AG04450 (cell line): ENCODE measurements at places on chromosomes 12 and 14.

DNA sequence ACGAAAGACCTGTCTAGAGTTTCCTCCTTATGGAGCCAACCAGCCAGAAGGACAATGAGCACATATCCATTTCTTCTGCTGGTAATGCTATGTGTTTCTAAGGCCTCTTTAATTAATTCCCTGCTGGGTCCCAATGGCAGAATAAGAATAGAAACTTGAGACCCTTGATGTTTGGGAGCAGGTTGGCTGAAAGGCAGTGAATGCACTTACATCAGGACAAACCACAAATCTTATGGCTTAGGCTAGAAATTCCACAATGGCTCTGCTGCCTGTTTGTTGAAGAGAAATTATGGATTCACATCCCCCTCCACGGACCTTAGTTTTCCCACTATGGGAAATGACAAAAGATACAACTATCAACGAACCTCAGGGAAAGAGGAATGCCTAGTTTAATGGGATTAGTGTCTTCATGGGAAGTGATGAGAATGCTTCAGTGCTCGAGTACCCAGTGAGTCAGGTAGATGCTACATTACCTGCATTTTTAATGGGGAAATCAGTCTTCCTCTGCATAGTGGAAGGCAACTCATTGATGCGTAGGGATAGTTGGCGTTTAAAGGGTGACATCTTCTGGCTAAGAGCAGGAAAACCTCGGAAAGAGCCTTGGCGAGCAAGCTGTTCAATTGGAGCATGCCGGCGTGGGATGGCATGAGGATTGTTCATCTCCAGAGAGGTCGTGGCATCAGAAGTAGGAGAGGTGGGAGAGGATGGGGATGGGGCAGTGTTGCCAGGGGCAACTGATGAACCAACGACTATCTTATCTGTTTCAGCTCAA is 46.5 kb downstream of the PAPLN start:
- no peak for DNase-seq

DNA sequence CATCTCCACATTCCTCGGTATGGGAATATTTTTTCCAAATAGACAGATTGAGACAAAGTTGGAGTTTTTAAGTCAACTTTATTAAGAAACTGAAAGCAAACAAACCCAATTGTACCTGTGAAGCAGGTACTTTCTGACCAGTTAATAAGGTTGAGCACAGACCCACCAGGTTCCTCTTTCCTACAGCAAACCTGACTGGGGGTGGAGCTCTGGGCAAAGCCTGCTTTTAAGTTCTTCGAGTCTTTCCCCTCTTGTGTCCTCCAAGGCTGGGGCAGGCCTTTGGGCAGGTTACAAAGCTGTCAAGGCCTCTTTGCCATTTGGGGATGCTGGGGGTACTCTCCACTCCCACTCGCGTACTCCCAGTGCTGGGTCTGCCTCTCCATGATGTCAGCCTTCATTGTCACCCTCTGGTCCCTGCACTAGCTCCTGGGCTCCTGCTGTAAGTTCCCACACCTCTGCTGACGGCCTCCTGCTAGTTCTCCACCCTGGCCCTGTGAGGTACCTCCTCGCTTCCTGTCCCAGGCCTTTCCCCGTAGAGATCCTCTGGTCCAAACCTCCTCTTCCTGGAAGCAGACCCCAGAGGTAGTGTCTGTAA is 3.2 kb downstream of the KCNH3 start:
- DNase-seq, result no peak

- DNase-seq, result no peak
Observed at GRCh38 chr14:22932146-22932545, 3.0 kb upstream of the PRMT5 start.

DNA sequence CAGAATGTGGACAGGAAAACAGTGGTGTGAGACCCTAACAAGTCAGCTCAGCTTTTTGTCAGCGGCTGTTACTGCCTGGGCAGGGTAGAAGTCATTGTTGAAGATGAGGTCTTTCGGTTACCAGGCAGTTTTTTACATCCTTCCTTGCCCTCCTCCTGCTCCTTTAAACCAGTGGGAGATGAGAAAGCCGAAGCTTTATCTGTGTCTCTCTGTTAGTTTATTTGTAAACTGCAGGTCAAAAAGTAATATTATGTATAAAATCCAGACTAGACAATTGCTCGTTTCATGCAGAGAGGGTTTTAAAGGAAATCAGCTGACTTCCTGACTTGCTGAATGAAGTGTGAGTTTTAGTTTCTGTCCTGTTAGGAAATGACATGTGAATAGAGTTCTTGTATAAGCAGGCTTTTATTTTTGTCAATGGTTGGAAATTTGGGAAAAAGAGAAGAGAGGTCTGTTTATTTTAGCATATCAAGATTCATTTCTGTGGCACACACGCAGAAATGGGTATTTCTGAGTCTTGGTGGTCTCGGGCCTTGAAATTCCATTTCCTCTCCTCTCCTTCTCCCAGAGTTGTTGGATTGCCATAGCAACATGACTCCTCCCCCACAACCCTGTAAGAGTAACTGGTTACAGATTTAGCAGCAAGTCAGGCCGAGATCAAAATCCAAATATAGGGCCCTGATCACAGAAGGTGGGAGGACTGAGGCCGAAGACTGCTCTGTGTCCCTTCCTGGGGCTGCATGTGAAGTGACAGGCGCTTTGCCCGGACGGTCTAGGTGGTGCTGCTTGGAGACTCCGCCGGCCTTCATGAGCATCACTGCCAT is 60.8 kb downstream of the SAMD4A start:
- no peak for DNase-seq

- DNase-seq, result no peak
Observed at GRCh38 chr12:108820707-108821406, 36.5 kb downstream of the SSH1 start.

GRCh38 chr12:64916411-64917261 is 92.2 kb downstream of the TBC1D30 start:
- no peak for DNase-seq
